ENCODE measurements at places on chromosomes 11 and 22. TPM values are rescaled to one million over a fixed set of nuclear protein-coding genes. Genes with fewer than 3 reads are reported as not detected.

Gene MUC2
- total RNA-seq = not detected

DNA sequence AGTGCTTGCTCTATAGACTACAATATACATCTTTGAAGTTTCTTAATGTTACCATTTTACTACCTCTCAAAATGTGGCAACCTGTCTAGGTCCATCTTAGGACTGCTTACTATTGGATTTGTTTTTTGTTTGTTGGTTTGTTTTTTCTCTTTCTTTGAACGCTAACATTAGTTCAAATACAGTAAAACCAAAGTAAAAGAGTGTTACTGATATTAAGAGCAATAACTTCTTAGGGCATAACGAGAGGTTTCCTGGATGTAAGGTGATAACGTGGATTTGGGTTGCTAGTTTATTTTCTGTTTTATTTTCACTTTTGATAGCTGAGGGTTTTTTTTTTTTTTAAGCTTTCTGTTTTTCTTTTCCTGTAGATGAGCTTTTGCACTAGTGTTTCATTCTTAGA, 43.6 kb downstream of the TMEM135 start:
- no peak for DNase-seq
- peak overlapping the region; percentile 48 for H3K4me3 ChIP-seq
- peak overlapping the region; percentile 81 for H3K27ac ChIP-seq
- H3K4me1 ChIP-seq = no peaks in the 10 kb centered on the region
- H3K27me3 ChIP-seq = no peaks in the 10 kb centered on the region
- peaks cover 2% of the 10 kb centered on the region for H3K36me3 ChIP-seq

DNA sequence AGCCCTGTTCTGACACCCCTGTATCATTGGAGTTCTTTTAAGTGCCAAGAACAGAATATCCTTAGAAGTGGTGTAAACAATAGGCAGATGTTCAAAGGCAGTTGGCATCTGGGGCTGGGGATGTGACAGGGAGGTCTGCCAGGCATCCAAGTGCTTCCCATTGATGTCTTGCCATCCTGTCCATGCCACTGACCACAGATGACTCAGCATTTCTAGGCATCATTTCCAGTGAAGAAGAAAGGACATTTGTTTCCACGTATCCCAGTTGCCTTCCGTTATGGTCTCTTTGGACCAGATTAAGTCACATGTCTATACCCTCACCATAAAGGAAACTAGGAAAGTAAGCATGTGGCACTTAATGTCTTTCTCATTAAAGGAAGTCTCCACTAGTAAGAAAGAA, 76.7 kb upstream of the BARX2 start:
- no peak overlapping the region for H3K27ac ChIP-seq
- no peaks in the 10 kb centered on the region for H3K4me1 ChIP-seq
- no peaks in the 10 kb centered on the region for H3K36me3 ChIP-seq
- no peak for DNase-seq

- peaks cover 23% of the 10 kb centered on the region for H3K27me3 ChIP-seq
- no peak overlapping the region for H3K27ac ChIP-seq
- peaks cover 6% of the 10 kb centered on the region for H3K4me1 ChIP-seq
- H3K4me3 ChIP-seq = no peak overlapping the region
- peak; percentile 78 for DNase-seq
- H3K36me3 ChIP-seq = no peaks in the 10 kb centered on the region
Measured at GRCh38 chr22:30802202-30803166, 107.8 kb downstream of the OSBP2 start.

DNA sequence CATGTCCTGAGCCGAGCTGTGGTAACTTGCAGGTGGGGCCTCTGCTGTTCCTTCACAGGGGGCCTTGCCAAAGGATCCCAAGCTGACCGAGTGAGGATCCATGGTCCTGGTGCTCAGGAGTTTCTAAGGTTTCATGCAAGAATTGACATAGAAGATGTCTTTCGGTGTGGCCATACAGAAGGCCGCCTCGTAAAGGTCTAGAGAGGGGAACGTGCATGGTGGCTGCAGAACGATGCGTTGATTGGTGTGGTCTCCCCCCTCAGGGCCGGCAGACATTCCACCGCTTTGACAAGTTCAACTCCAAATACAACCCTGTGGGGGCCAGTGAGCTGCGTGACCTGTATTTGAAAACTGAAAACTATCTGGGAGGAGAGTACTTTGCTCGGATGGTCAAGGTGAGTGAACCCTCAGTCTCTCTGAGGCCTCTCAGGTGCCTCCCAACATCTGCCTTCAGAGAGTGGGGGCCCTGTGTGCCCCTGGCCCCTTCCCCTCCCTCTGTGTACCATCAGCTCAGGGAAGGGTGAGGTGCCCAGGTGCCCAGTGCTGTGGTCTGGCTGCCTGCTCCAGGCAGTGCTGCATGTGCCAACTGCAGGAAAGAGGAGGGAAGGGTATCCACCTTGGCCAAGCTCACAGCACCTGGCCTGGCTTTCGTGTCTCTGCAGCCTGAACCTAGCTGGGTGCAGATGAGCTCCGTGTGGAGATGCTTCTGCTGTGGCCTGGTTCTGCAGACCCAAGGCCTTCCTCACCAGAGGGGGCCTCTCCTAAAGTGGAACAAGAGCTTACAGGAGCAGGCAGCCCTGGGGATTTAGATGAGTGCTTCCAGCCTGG, 39.8 kb downstream of the AMPD3 start:
- peaks cover 9% of the 10 kb centered on the region for H3K4me1 ChIP-seq
- no peak for DNase-seq
- H3K36me3 ChIP-seq = peaks cover 40% of the 10 kb centered on the region

DNA sequence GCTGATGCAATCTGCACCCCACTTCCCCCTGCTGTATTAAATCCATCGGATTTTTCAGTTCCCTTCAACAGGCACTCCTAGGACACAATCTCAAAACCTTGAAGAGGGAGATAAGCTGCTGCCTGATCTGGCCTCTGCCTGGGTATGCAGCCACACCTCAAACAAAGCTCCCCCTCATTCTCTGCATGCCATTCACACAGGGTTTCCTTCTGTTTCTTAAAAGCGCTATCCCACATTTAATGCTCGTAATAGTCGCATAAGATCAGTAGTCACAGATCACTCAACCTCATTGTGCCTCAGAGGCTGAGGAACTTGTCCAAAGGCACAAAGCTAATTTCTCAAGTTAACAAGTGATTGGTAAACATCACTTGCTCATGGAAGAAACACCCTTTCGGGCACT, 34.0 kb downstream of the UQCR10 start:
- H3K4me1 ChIP-seq = peaks cover 24% of the 10 kb centered on the region
- DNase-seq = no peak
- no peaks in the 10 kb centered on the region for H3K27me3 ChIP-seq
- H3K4me3 ChIP-seq = no peak overlapping the region

- H3K27me3 ChIP-seq = no peaks in the 10 kb centered on the region
- no peak overlapping the region for H3K27ac ChIP-seq
Measured at GRCh38 chr11:66546966-66547661, 411 bp downstream of the ACTN3 start.

DNA sequence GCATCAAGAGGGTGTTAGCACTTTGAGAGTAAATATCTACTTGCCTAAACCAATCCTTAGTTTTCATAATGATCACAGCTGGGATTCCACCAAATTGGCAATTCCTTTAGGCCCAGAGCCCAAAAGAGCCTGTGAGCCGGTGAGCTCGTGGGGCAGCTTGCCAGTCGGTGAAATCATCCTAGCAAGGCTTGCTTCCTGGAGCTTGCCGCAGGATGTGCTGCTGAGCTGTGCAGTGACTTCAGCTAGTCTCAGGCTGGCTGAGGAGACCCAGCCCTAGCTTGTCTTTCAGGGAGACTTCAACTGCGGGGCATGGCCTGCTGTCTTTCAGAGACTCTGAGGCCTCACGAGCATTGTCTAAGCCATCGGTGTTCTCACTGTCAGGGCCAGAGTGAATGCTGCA, 73.6 kb upstream of the SUSD2 start:
- DNase-seq = no peak
- H3K27me3 ChIP-seq = no peaks in the 10 kb centered on the region
- H3K36me3 ChIP-seq = peaks cover 13% of the 10 kb centered on the region
- H3K27ac ChIP-seq = no peak overlapping the region
- H3K4me1 ChIP-seq = no peaks in the 10 kb centered on the region

- no peak overlapping the region for H3K4me3 ChIP-seq
- no peaks in the 10 kb centered on the region for H3K27me3 ChIP-seq
- no peaks in the 10 kb centered on the region for H3K36me3 ChIP-seq
- H3K4me1 ChIP-seq = no peaks in the 10 kb centered on the region
- no peak overlapping the region for H3K27ac ChIP-seq
Measured at GRCh38 chr11:72204886-72205285, 11.7 kb upstream of the FOLR2 start.

GRCh38 chr11:126162306-126163030, 49.0 kb downstream of the RPUSD4 start:
- no peaks in the 10 kb centered on the region for H3K36me3 ChIP-seq
- H3K27me3 ChIP-seq = no peaks in the 10 kb centered on the region
- DNase-seq = no peak
- H3K4me3 ChIP-seq = no peak overlapping the region
- no peaks in the 10 kb centered on the region for H3K4me1 ChIP-seq

DNA sequence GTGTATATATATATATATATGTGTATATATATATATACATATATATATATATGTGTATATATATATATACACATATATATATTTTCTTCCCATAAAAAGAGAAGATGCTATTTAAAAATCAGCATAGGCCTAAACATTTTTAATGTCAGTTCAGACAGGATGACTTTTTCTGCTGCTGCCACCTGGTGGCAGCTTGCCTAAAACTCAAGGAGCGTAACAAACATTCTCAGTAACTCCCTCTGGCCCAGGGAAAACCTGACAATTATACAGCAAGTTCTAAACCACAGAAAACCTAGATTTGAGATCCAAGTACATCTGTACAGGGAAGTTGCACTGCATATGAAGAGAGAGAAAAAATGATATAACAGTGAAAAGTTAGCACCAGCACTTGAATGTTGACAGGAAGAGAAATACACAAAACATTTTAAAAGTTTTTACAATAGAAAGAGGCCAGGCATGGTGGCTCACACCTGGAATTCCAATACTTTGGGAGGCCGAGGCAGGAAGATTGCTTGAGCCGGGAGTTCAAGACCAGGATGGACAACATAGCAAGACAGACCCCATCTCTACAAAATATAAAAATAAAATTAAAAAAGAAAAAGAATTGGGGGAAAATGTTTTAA, 16.6 kb downstream of the OR8A1 start:
- H3K4me3 ChIP-seq = no peak overlapping the region
- H3K36me3 ChIP-seq = no peaks in the 10 kb centered on the region
- H3K4me1 ChIP-seq = no peaks in the 10 kb centered on the region
- peaks cover 6% of the 10 kb centered on the region for H3K27me3 ChIP-seq
- peak; percentile 64 for DNase-seq

Gene PYGM
- 8.4 TPM for total RNA-seq

DNA sequence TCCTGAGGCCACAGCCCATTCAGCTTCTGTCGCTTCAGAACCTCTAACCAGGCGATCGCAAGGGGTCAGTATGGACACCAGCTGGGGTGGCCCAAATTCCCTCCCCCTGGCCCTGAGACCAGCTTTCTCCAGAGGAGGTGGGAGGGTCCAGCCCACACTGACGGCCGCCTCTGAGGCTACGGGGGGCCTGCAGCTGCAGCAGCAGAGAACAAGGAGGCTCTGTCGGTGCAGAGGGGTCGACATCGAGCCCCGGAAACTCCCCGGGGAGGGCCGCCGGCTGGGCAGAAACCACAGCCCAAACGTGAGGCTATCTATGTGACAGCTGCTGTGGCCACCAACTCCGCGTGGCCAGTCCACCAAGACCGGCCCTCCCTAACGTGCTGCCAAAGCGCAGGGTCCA, 40.8 kb downstream of the ELFN2 start:
- H3K4me3 ChIP-seq = no peak overlapping the region
- H3K27ac ChIP-seq = no peak overlapping the region
- H3K27me3 ChIP-seq = no peaks in the 10 kb centered on the region
- no peaks in the 10 kb centered on the region for H3K4me1 ChIP-seq
- DNase-seq = no peak
- H3K36me3 ChIP-seq = no peaks in the 10 kb centered on the region

GRCh38 chr11:2774173-2775082, 74.6 kb upstream of the KCNQ1OT1 start:
- H3K27me3 ChIP-seq = peaks cover 2% of the 10 kb centered on the region
- H3K4me1 ChIP-seq = peaks cover 10% of the 10 kb centered on the region
- H3K4me3 ChIP-seq = no peak overlapping the region
- H3K27ac ChIP-seq = no peak overlapping the region
- peak; percentile 10 for DNase-seq

Gene HIC2
- total RNA-seq = 10.2 TPM

Gene NAT10
- total RNA-seq = 40.3 TPM

Gene TSSC4
- total RNA-seq = 52.8 TPM

Data from natural killer cell (primary cell).